ENCODE measurements at places on chromosomes 5 and 9.

GRCh38 chr9:79308012-79308411 is 263.8 kb upstream of the TLE4 start:
- DNase-seq = no peak

DNA sequence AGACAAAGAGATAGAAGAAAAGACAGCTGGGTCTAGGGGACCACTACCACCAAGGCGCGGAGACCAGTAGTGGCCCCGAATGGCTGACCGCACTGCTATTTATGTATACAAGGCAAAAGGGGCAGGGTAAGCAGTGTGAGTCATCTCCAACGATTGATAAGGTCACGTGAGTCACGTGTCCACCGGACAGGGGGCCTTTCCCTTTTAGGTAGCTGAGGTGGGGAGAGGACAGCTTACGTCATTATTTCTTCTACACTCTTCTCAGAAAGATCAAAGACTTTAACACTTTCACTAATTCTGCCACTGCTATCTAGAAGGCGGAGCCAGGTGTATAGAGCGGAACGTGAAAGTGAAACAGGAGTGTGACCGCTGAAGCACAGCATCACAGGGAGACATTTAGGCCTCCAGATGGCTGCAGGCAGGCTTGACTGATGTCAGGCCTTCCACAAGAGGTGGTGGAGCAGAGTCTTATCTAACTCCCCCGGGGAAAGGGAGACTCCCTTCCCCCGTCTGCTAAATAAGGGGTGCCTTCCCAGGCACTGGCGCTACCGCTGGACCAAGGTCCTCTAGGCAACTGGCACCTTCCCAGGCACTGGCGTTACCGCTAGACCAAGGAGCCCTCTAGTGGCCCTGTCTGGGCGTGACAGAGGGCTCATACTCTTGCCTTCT is 6.1 kb upstream of the PRR16 start:
- no peak for DNase-seq

DNA sequence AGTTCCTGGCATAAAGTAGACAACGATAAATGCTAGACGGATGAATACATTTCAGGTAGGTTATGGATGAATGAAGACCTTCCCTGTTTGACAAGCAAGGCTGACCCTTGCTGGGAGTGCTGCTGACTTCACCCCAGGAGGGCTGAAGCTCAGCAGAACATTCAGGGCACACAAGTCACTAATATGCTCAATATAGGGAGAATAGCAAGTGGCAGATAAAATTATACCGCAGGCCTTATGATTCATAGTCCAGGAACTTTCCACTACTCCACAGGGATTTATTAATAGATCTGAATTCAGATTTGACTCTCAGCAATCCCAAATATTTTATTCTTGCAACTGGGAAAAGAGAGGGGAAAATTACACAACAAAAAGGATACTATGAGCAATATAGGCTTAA is 38.2 kb upstream of the GRAMD2B start:
- DNase-seq = no peak

DNA sequence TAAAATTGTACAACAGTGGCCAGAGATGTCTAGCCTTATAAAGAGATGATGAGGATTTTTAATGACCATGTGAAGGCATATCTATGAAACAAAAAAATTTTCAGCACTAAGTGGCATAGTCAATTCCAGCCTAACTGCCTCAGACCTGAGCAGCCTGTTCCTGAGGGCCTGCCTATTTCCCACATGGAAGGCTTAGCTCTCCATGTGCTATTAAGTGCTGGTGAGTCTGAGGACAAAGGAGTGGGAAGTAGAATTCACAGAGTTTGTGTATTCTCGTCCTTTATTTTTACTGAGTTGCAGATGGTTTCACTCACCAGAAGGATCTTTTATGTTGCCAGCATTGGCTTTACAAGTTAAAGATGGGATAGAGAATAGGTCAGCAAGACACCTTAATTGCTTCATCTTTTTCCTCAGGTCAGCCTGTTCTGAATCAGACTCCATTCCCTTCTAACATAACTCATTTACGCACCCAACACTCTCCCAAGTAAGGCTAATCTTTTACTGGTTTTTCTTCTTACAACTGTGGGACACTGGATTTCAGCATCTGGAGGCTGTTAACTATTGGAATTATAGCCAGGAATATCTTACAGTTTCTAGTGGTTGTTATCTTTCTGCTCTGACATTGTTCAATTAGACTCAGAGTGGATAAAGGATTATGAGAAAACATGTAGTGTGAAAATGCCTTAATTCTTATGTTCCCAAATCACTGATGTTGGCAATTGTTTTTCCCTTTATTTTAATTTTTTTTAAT is 76.8 kb downstream of the ISOC1 start:
- DNase-seq = no peak

DNA sequence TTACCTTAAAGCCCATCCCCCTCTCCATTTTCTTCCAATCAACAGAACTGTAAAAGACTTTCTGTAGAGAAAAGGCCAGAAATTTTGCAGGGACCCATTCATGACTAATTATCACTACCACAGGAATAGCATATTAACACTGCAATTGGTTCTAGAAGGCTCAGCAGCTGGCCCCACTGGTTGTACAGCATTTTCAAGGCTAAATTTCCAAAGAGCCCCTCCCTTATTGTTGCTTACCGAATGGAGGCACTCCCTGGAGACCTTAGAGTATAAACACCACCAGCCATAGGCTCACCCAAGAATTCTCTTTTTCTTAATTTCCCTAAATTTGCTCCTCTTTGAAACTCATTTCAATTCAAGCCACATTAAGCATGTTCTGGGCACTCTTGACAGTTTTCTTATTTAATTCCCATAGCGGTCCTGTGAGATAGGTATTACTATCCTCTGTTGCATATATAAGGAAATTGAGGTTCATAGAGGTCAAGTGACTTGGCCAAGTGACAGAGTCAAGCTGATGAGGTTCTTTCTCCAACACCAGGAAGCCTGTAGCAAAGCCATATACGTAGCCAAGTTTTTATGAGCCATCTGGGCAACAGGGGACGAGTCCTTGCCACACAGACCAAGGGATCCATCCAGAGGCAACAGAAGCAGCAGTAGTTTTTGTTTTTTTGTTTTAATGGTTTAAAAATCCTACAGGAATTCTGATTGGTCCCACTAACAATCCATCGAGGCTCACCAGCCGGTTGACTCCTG is 83.9 kb upstream of the NR5A1 start:
- DNase-seq = no peak

GRCh38 chr9:130112538-130113151 is 58.9 kb downstream of the GPR107 start:
- DNase-seq = no peak

- no peak for DNase-seq
Measured at GRCh38 chr5:149930749-149931574, 13.6 kb downstream of the PDE6A start.

Data from T-helper 17 cell (primary cell).